ENCODE measurements at places on chromosomes 11 and 22. TPM values are rescaled to one million over a fixed set of nuclear protein-coding genes. Genes with fewer than 3 reads are reported as not detected.

Gene LDHAL6A
- not detected for total RNA-seq

Gene SEPTIN3
- total RNA-seq: 37.9 TPM

Gene DSCAML1
- 0.42 TPM for total RNA-seq

Gene SCO2
- total RNA-seq: not detected

Gene NLRP6
- 2.4 TPM for total RNA-seq

- no peaks in the 10 kb centered on the region for H3K36me3 ChIP-seq
- peaks cover 23% of the 10 kb centered on the region for H3K4me1 ChIP-seq
- no peak for DNase-seq
Observed at GRCh38 chr11:117300773-117301172, 9.6 kb downstream of the BACE1-AS start.

DNA sequence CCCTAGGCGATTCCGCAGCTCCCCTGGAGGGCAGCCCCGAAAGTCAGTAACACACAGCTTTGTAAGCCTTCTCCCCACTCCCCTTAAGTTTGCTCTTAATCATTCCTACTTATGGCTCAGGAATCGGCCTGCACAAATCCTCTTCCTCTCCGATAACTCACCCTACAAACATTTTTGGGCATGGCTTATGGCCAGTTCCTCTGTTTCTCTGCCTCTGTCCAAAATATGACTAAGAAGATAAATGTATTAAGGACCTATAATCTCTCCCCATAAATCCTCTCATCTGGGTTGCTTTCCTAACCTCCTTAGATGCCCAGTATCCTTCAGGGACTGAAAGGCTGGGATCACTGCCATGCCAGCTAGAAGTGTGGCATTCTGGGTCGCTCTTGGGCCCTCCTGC, 41.0 kb downstream of the PAMR1 start:
- no peak overlapping the region for H3K27ac ChIP-seq
- H3K4me1 ChIP-seq: peaks cover 15% of the 10 kb centered on the region
- no peak overlapping the region for H3K4me3 ChIP-seq
- H3K27me3 ChIP-seq: no peaks in the 10 kb centered on the region
- DNase-seq: no peak

- peaks cover 8% of the 10 kb centered on the region for H3K36me3 ChIP-seq
- peaks cover 4% of the 10 kb centered on the region for H3K4me1 ChIP-seq
- no peak for DNase-seq
- H3K4me3 ChIP-seq: no peak overlapping the region
Observed at GRCh38 chr11:116874251-116874650, 36.8 kb upstream of the APOA1 start.

DNA sequence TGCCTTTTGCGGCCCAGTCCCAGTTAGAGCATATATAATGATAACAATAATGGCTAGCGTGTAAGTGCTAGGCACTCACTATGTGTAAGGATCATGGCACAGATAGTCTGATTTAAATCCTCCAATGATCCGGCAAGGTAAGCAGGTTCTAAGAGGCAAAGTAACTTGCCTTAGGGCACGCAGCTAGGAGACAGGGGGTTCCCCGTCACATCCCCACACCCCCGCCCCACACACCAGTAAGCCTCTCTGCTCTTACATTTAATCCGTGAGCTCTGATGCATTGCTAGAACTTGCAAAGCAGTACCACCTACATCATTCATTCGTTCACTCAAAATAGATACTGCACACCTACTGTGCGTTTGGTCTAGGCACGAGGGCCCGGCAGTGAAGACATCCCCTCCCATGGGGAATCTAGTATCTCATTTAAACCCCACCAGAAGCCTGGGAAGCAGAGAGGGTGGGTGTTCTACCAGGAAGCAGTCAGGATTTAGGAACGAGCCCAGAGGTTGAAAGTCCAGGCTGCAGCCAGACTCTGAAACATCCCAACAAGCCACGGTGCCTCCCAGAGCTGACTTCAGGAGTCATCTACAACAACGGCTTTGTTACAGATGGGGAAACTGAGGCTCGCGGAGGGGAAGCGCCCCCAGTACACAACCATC, 20.6 kb downstream of the TMPRSS6 start:
- H3K4me1 ChIP-seq: no peaks in the 10 kb centered on the region
- H3K27me3 ChIP-seq: no peaks in the 10 kb centered on the region
- no peak overlapping the region for H3K27ac ChIP-seq
- H3K4me3 ChIP-seq: no peak overlapping the region
- H3K36me3 ChIP-seq: no peaks in the 10 kb centered on the region
- no peak for DNase-seq

DNA sequence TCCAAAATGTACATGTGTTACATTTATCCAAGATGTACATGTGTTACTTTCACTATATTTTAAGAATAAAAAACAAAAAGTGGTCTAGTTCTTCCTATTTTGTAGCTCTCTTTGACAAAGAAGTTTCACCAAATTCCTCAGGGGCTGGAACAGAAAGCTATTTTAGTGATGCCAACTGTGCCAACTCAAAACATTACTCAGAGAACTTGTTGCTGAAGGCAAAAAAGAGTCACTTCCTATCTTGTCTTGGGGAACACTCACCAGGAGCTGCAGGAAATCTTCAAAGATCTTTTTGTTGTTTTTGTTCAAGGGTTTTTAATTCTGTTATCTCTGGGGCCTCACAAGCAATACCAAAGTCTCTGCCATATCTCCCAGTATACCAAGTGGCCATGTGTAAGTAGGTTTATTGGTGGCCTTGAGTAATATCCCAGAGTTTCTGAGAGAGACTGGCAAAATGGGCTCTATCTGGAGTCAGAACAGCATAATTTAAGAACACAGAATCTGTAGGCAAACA, 13.6 kb upstream of the EED start:
- H3K36me3 ChIP-seq: no peaks in the 10 kb centered on the region
- no peak overlapping the region for H3K4me3 ChIP-seq
- DNase-seq: no peak
- H3K4me1 ChIP-seq: no peaks in the 10 kb centered on the region
- H3K27ac ChIP-seq: no peak overlapping the region

GRCh38 chr11:20178976-20179375, 18.7 kb upstream of the DBX1 start:
- no peaks in the 10 kb centered on the region for H3K27me3 ChIP-seq
- no peak overlapping the region for H3K27ac ChIP-seq
- DNase-seq: no peak
- no peaks in the 10 kb centered on the region for H3K4me1 ChIP-seq

GRCh38 chr11:10770626-10771254, 19.7 kb downstream of the CTR9 start:
- H3K4me1 ChIP-seq: no peaks in the 10 kb centered on the region
- peak; percentile 52 for DNase-seq
- H3K4me3 ChIP-seq: no peak overlapping the region

DNA sequence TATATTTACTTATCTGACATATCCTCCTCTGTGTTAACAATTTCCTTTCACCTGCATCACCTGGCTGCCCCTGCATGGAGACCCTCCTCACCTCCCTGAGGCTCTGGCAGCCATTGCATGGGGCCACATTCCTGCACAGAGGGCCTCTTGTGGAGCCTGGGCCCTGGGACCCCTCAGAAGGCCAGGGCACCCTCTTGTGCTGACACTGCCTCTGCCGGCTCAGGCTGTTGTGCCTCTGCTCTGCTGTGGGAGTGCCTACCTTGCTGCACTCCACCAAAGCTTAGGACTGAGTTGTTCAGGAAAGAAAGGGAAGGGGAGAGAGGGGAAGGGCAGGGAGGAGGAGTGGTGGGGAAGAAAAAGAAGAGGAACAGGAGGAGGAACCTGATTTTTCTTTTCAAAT, 194.5 kb downstream of the ADAMTS15 start:
- DNase-seq: no peak
- H3K4me1 ChIP-seq: peaks cover 14% of the 10 kb centered on the region
- H3K36me3 ChIP-seq: no peaks in the 10 kb centered on the region
- H3K27ac ChIP-seq: peak overlapping the region; percentile 3

DNA sequence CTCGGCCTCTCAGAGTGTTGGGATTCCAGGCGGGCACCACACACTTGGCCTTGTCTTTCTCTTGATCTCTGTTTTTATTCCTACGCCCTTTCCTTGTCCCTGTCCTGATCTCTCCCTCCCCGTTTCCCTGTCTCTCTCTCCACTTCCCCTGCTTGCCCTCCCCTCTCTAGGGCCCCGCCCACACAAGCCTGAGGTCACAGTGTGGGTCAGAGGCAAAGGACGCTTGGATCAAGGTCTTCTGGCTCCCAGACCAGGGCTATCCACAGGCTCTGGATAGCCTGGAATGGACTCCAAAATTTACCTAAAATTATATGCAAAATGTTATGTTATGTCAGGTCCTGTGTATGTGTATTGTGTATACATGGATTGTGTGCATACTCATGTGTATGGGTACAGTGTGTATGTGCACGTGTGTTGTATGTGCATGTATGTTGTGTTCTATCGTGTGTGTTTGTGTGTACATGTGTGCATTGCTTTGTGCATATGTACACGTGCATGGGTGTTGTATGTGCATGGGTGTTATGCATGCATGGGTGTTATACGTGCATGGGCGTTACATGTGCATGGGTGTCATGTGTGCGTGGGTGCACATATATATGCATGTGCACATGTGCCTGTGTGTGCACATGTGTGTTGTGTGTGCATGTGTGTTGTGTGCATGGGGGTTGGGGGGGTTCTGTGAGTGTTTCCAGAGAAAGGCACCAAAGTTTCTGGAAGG, 38.3 kb downstream of the TP53I11 start:
- H3K27me3 ChIP-seq: no peaks in the 10 kb centered on the region
- H3K27ac ChIP-seq: peak overlapping the region; percentile 44
- no peak overlapping the region for H3K4me3 ChIP-seq
- DNase-seq: no peak

GRCh38 chr22:38699784-38700183, 959 bp downstream of the JOSD1 start:
- H3K36me3 ChIP-seq: peaks cover 16% of the 10 kb centered on the region
- no peaks in the 10 kb centered on the region for H3K27me3 ChIP-seq
- peak overlapping the region; percentile 99 for H3K27ac ChIP-seq
- peaks cover 46% of the 10 kb centered on the region for H3K4me1 ChIP-seq
- peak overlapping the region; percentile 84 for H3K4me3 ChIP-seq

DNA sequence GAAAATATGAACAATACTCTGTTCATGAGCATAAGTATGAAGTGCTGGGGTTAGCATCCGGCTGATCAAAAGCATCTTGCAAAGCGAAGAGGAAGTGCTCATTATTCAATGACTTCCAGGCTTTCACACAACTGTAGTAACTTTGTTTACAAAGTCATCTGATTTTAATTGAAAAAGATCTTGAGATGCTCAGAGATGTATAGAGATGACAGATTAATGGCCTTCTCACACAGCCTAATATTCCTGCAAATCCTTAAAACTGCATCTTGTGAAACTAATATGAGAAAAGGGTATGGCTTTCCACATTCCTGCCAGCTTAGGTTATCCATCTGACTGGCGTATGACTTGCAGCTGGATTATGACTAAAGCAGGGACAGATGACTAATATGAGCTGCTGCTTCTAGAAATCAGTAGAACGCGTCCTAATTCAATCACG, 125.4 kb downstream of the CASP12 start:
- no peak overlapping the region for H3K4me3 ChIP-seq
- peaks cover 6% of the 10 kb centered on the region for H3K4me1 ChIP-seq
- peak overlapping the region; percentile 74 for H3K27ac ChIP-seq
- no peaks in the 10 kb centered on the region for H3K27me3 ChIP-seq
- DNase-seq: no peak

- no peaks in the 10 kb centered on the region for H3K27me3 ChIP-seq
- H3K4me1 ChIP-seq: peaks cover 98% of the 10 kb centered on the region
- DNase-seq: no peak
- peak overlapping the region; percentile 22 for H3K27ac ChIP-seq
- no peaks in the 10 kb centered on the region for H3K36me3 ChIP-seq
Observed at GRCh38 chr22:36365020-36365411, 22.8 kb downstream of the MYH9 start.

DNA sequence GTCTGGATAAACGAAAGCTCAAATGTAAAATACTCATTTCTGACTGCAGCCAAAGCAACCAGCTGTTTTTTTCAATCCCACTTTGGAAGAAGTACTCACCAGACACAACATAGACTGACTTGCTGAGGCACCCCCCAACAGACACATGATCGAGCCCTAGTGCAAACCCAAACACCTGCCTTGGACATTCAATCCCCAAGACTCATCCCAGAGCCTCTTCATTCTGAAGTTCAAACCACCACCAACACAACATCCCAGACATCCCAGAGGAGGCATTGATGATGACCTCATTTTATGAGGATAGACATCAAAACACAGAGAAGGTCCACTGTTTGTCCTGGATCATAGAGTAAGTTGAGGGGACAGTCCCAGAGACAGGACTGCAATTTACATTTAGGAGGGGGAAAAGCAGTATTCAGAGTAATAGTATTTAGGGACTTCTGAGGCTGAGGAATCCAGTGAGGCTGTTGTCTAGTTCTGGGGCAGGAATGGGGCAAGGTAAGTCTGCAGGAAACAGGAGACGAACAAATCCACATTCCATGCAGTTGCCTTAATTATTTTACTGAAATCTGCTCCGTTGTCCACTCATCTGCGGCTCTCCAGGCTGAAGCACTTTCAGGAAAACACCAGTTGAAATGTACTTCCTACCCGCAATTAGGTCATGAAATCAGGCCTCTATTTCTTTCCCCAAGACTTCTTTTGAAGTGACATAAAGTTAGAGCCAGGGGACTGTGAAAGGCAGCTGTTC, 54.8 kb downstream of the CLPB start:
- no peak overlapping the region for H3K4me3 ChIP-seq
- peaks cover 8% of the 10 kb centered on the region for H3K4me1 ChIP-seq
- DNase-seq: no peak
- H3K36me3 ChIP-seq: no peaks in the 10 kb centered on the region
- no peak overlapping the region for H3K27ac ChIP-seq
- H3K27me3 ChIP-seq: no peaks in the 10 kb centered on the region

- peak overlapping the region; percentile 97 for H3K27ac ChIP-seq
- H3K4me1 ChIP-seq: peaks cover 5% of the 10 kb centered on the region
- H3K27me3 ChIP-seq: no peaks in the 10 kb centered on the region
- no peak for DNase-seq
Observed at GRCh38 chr11:67631411-67631810, 1.7 kb upstream of the NUDT8 start.

DNA sequence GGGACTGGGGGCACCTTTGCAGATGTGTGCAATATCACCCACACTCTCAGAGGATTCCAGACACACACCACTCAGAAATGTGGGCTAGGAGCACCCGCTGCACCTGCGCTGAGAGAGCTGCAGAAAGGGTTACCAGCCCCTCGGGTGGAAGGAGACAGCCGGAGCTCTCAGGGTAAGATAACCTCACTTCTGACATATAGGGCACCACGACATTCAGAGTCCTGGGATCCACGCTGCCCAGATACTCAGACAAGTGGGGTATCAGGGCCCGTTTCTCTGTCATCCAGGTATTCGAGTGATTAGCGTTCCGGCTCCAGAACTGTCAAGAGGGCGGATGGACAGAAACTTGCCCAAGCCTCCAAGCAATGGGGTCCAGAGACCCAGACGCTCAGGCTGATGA, 6.2 kb upstream of the SYT8 start:
- H3K36me3 ChIP-seq: no peaks in the 10 kb centered on the region
- H3K27me3 ChIP-seq: no peaks in the 10 kb centered on the region
- H3K4me1 ChIP-seq: peaks cover 94% of the 10 kb centered on the region
- H3K4me3 ChIP-seq: no peak overlapping the region
- peak overlapping the region; percentile 61 for H3K27ac ChIP-seq
